ENCODE measurements at places on chromosomes 1 and 21. TPM values are rescaled to one million over a fixed set of nuclear protein-coding genes. Genes with fewer than 3 reads are reported as not detected.

DNA sequence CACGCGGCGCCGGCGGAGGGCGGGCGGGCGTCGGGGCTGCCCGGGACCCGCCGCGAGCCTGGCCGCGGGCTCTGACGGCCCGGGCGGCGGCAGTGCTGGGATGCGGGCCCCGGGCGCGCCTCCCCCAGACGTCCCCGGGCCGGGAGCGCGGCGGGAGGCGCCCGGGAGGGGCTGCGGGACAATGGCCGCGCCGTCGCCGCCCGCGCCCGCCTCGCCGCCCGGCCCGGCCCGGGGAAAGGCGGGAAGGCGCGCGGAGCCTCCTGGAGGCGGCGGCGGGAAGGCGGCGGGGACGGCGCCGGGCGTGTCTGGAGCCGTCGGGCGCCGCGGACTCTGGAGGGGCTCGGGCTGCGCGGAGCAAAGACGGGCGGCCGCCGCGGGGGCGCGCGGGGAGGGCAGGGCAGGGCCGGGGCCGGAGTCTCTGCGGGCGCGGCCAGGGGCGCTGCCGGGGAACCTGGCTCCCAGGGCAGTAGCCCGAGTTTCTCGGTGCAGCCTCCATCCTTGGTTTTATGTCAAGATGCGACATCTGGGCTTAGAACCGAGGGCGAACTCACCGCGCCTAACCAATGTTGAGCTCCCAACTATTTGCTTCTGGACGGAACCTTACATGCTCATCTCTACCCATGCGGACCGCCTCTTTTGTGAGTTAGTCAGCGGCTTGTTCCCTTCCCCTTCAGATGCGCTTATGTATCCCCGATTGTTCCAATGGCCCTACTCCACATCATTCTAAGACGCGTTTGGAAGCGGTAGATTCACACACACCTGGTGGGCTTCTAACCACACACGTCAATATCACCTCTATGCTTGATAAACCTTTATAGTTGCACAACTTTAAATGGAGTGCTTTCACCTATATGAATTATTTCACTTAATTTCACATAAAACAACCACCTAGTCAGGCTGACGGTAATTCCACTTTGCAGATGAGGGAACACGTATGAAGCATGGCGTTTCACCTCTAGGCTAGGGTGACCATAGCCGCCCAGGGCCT lies 651 bp downstream of the ZBTB8A start:
- peak overlapping the region; percentile 79 for H3K4me3 ChIP-seq
- peak; percentile 79 for DNase-seq
- peak overlapping the region; percentile 58 for H3K27ac ChIP-seq
- H3K27me3 ChIP-seq = no peaks in the 10 kb centered on the region
- no peaks in the 10 kb centered on the region for H3K36me3 ChIP-seq

- DNase-seq = no peak
- H3K27ac ChIP-seq = no peak overlapping the region
- no peaks in the 10 kb centered on the region for H3K4me1 ChIP-seq
- no peak overlapping the region for H3K4me3 ChIP-seq
- H3K36me3 ChIP-seq = no peaks in the 10 kb centered on the region
Measured at GRCh38 chr1:21604208-21604957, 64.8 kb downstream of the RAP1GAP start.

The RSPH1 gene
- 0.32 TPM for total RNA-seq

DNA sequence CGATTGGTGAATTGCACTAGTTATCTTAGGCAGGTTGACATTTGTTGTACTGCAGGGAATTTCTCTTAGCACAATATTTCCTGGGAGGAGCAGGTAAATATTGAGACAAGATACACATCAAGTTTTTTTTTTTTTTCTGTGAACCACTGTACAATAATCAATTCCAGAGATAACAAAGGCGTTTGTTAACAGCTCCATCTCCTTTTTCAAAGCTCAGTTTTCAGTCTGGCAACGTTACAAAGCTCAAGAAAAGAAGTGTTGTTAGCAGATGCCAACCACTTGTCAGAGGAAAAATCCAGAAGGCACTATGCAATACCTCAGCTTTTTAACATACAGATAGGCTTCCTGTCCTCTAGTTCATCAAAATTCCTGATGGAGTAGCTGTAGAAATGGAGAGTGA lies 40.9 kb upstream of the DAB1 start:
- H3K4me3 ChIP-seq = no peak overlapping the region
- H3K36me3 ChIP-seq = no peaks in the 10 kb centered on the region
- no peak overlapping the region for H3K27ac ChIP-seq
- 0 out of 2 replicates have a peak, but pooled peaks cover 6% of the 10 kb centered on the region for H3K27me3 ChIP-seq
- DNase-seq = no peak
- peaks cover 20% of the 10 kb centered on the region for H3K4me1 ChIP-seq

- H3K4me1 ChIP-seq = no peaks in the 10 kb centered on the region
- no peaks in the 10 kb centered on the region for H3K27me3 ChIP-seq
- no peak for DNase-seq
- no peak within 1 kb of the TSS for H3K4me3 ChIP-seq
- H3K36me3 ChIP-seq = no peaks in the 10 kb centered on the region
- no peak within 1 kb of the TSS for H3K27ac ChIP-seq
Measured at GRCh38 chr1:3021233-3021671, at the start of gene ACTRT2. Gene ACTRT2 (plus strand): TSS chr1:3021467. CDS start chr1:3021687, 220 bp downstream.

DNA sequence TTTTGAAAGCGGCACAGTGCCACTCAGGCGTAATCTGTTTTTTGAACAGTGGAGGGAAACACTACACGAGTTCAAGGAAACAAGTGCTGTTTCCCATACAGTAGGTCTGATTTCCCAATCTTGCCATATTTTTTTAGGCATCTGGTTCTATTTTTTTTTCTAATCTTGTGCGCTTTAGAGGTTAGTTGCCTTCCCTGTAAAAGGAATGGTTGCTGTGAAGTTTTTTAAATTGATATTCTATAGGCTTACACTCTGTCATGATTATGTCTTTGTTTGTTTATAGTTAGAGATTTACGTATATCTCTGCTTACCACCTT lies 1.2 kb downstream of the NASP start:
- no peaks in the 10 kb centered on the region for H3K27me3 ChIP-seq
- peak overlapping the region; percentile 98 for H3K4me3 ChIP-seq
- H3K27ac ChIP-seq = peak overlapping the region; percentile 81
- DNase-seq = no peak
- peaks cover 16% of the 10 kb centered on the region for H3K4me1 ChIP-seq

The LAPTM5 gene
- total RNA-seq = not detected

- no peak for DNase-seq
- no peak overlapping the region for H3K27ac ChIP-seq
- no peaks in the 10 kb centered on the region for H3K36me3 ChIP-seq
- no peak overlapping the region for H3K4me3 ChIP-seq
- no peaks in the 10 kb centered on the region for H3K4me1 ChIP-seq
Measured at GRCh38 chr1:117641536-117641935, 35.7 kb downstream of the TENT5C start.

- H3K27ac ChIP-seq = no peak overlapping the region
- DNase-seq = no peak
- H3K4me3 ChIP-seq = peak overlapping the region; percentile 97
Measured at GRCh38 chr1:183806675-183807074, 1.8 kb downstream of the RGL1 start.

GRCh38 chr1:48215889-48216288 lies 6.6 kb upstream of the SLC5A9 start:
- H3K4me1 ChIP-seq = no peaks in the 10 kb centered on the region
- H3K4me3 ChIP-seq = no peak overlapping the region
- H3K36me3 ChIP-seq = no peaks in the 10 kb centered on the region
- no peak overlapping the region for H3K27ac ChIP-seq
- no peaks in the 10 kb centered on the region for H3K27me3 ChIP-seq

The TRIM67 gene
- not detected for total RNA-seq

- DNase-seq = no peak
- peaks cover 28% of the 10 kb centered on the region for H3K36me3 ChIP-seq
- no peaks in the 10 kb centered on the region for H3K27me3 ChIP-seq
- H3K4me1 ChIP-seq = peaks cover 42% of the 10 kb centered on the region
Measured at GRCh38 chr1:162706003-162706402, 73.7 kb downstream of the DDR2 start.

DNA sequence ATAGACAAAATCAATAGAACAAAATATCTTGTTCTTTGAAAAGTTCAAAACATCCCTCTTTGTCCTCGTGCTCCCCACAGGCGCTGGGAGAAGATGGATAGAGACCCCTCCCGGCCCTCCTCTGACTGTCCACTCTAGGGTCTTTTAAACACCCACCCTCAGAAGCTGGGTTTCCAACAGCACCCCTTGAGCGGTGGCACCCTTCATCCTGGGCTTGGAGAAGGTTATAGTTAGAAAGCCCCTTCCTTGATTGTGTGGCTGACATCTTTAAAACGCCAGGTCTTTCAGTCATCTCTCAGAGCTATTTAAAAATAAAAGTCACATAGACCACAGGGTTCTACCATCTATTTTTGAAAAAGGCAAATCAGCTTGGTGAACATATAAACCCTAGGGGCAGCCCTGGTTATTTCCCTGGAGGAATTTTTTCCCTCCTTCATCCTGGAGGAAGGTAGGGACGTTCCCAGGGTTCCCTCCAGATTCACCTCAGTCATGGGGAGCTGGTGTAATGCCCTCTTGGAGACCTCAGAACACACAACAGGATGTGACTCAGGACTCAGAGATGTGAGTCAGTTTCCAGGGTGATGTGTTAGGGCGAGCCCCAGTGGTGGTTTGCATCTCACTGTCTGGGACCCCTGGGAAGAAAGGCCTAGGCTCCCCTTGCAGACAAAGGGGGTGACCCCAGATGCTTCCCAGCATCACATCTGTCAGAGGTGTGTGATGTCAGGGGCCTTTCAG lies 138.5 kb downstream of the CLIC6 start:
- H3K36me3 ChIP-seq = peaks cover 37% of the 10 kb centered on the region
- peaks cover 54% of the 10 kb centered on the region for H3K4me1 ChIP-seq
- peak overlapping the region; percentile 100 for H3K27ac ChIP-seq
- no peaks in the 10 kb centered on the region for H3K27me3 ChIP-seq

The SLC30A10 gene
- total RNA-seq = not detected

GRCh38 chr1:14553711-14554110 lies 44.8 kb upstream of the KAZN start:
- no peaks in the 10 kb centered on the region for H3K4me1 ChIP-seq
- no peak for DNase-seq
- H3K27me3 ChIP-seq = peaks cover 13% of the 10 kb centered on the region
- H3K36me3 ChIP-seq = no peaks in the 10 kb centered on the region
- H3K4me3 ChIP-seq = no peak overlapping the region
- H3K27ac ChIP-seq = no peak overlapping the region

DNA sequence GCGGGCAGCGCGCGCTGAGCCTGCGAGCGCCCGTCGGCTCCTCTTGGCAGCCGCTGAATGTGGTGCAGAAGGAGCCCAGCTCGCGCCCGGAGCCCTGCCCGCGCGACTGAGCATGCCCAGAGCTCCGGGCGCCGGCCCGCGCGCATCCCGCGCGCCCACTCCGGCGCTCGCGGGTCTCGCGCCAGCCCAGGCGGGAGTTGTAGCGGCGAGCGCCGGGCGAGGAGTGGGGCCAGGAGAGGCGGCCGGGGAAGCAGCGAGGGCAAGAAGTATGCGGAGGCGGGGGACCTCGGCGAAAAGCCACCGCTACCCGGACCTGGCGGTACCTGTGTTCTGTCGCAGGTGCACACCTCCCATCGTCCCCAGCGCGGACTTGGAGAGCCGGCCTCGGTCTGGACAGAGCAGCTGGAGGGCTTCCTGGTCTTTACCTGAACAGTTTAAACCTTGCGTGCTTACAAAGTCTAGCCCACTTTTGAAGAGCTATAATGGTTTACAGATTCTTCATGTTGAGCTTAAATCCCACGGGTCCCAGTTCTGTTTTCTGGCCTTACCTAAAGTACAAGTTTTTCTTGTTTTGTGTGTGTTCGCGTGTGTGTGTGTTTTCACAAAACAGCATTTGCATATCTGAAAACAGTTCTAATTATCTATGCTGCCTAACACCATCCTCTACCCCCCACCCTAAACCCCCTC lies at the start of gene DDAH1:
DDAH1 (minus strand) TSS at position 61 of the 687 bp plus-strand sequence. CDS start 114 bp downstream, outside the sequence.
- peak; percentile 89 for DNase-seq
- H3K4me1 ChIP-seq = peaks cover 40% of the 10 kb centered on the region

The SLC44A3 gene
- 1.6 TPM for total RNA-seq

GRCh38 chr1:99548943-99549605 lies 96.8 kb upstream of the PALMD start:
- H3K4me1 ChIP-seq = peaks cover 19% of the 10 kb centered on the region
- no peaks in the 10 kb centered on the region for H3K36me3 ChIP-seq
- H3K27ac ChIP-seq = no peak overlapping the region
- no peak for DNase-seq
- H3K27me3 ChIP-seq = no peaks in the 10 kb centered on the region

DNA sequence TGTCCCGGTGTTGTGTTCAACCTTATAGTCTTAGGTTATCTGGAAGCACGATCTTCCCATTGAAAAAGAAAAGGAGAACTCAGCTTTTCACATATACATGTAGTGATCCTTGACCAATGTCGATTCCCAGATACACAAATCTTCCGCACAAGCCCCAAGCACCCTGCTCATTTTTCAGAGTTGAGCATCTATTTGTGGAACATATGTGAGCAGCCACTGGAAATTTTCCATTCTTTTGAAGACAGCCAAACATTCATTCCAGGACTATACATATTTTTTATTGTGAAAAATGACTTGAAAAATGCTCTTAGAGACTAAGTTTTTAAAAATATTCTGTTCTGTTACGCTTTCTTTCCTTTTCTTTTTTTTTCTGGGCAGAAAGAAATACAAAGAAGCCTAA lies 371.9 kb downstream of the RGS7 start:
- H3K27ac ChIP-seq = no peak overlapping the region
- no peaks in the 10 kb centered on the region for H3K4me1 ChIP-seq
- H3K4me3 ChIP-seq = no peak overlapping the region

GRCh38 chr1:119968601-119969000 lies 72.3 kb upstream of the ADAM30 start:
- H3K36me3 ChIP-seq = peaks cover 43% of the 10 kb centered on the region
- no peak for DNase-seq
- peak overlapping the region; percentile 18 for H3K27ac ChIP-seq
- no peaks in the 10 kb centered on the region for H3K27me3 ChIP-seq
- peaks cover 35% of the 10 kb centered on the region for H3K4me1 ChIP-seq

- H3K27me3 ChIP-seq = no peaks in the 10 kb centered on the region
- no peak for DNase-seq
- peaks cover 36% of the 10 kb centered on the region for H3K4me1 ChIP-seq
Measured at GRCh38 chr21:46077674-46078101, 20.2 kb upstream of the COL6A2 start.

- peaks cover 21% of the 10 kb centered on the region for H3K36me3 ChIP-seq
- no peak overlapping the region for H3K27ac ChIP-seq
- H3K27me3 ChIP-seq = no peaks in the 10 kb centered on the region
- H3K4me3 ChIP-seq = no peak overlapping the region
Measured at GRCh38 chr1:162740755-162741154, 49.7 kb upstream of the HSD17B7 start.

The ZFYVE9 gene
- total RNA-seq = 28.1 TPM

The ERVH48-1 gene
- not detected for total RNA-seq

The GJA8 gene
- total RNA-seq = not detected

DNA sequence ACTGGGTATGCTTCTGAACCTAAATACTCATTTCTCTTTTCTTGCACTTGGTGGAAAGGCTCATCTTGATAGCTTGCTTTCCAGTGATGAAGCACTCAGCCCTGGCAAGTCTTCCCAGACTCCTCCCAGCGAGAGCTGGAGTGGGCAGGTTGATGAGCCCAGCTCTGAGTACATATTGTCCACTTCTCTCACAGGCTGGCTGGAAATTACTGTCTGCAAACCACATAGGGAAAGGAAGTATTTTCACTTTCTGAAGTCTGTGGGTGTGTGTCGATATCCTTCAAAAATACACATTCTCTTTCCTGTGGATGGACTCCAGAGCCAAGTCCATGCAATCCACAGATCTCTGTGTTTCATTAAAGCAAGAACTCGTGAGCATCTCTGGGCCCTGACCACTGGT lies 38.7 kb upstream of the CNTN2 start:
- H3K4me1 ChIP-seq = no peaks in the 10 kb centered on the region
- H3K27ac ChIP-seq = no peak overlapping the region
- peaks cover 3% of the 10 kb centered on the region for H3K36me3 ChIP-seq
- DNase-seq = no peak
